ENCODE measurements at places on chromosomes 7 and 10.

- no peak for DNase-seq
These were observed 298.9 kb downstream of the DNAJB6 start for GRCh38 chr7:157635669-157636068.

- DNase-seq, result no peak
These were observed 44.3 kb upstream of the ECHDC3 start for GRCh38 chr10:11697718-11698527.

DNA sequence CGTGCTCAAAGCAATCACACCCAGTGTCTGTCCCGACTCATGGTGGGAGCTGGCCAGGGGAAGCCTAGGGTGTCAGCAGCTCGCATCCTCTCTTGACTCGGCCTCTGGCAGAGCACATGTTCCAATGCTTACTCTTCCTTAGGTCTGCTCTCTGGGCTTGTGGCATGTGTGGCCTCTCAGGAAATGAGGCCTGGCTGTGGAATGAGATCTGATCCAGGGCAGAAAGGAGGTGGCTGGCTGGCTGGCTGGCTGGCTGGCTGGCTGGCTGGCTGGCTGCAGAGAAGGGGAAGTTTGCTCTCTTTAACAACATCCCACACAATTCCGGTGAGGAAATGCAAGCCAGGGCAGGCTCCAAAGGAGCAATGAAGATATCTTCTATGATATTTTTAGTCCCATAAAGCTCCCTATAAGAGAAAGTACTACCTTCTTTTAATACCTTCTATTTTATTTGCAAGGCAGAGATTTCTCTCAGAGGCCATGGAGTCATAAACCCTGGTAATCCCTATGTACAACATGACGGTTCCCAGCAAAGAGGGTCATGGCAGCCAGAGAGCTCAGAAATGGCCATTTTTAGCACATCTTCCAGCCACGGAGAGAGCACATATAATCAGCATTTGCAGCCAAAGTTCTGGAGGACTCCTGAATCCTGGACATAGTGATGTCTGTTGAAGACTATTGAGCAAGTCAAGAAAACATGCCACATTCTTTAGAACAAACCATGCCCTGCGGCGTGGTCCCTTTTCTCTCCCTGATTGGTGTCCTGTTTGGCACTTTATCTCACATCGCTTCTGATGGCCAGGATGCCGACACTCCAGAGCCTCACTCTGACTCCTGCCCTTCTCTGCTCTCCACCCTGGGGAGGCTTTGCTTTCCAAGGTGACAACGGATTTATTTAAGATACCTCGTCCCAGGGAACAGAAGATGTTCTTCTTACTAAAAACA is 153.7 kb downstream of the FANK1 start:
- no peak for DNase-seq

DNA sequence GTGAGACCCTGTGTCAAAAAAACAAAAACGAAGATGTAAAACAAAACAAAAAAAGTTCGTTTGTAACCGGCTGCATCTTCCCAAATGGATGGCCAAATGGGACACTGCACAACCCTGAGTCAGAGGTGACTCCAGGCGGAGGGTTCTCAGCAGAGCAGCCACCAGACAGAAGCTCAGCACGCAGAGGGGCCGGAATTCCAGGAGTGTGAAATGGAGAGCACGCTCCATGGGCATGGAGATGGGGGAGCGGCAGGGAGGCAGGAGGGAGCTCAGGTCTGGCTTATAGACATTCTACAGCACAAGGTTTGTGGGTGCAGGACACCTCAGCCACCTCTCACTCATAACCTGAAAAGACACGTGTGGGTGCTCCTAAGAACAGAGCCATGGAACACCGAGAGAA is 227.0 kb downstream of the MAD1L1 start:
- DNase-seq, result peak; percentile 3

GRCh38 chr7:91347290-91347689 is 83.1 kb downstream of the FZD1 start:
- no peak for DNase-seq

- no peak for DNase-seq
These were observed 4.1 kb downstream of the OTUD1 start for GRCh38 chr10:23442936-23443335.

Data from T-helper 17 cell (primary cell).